ENCODE measurements at places on chromosomes 4 and X. TPM values are rescaled to one million over a fixed set of nuclear protein-coding genes. Genes with fewer than 3 reads are reported as not detected.
A peak's percentile ranks its signal among the peaks of the same experiment; 100 is the strongest.

- H3K27ac ChIP-seq, result no peak overlapping the region
- no peak overlapping the region for H3K4me3 ChIP-seq
- peaks cover 24% of the 10 kb centered on the region for H3K4me1 ChIP-seq
- no peaks in the 10 kb centered on the region for H3K36me3 ChIP-seq
- no peaks in the 10 kb centered on the region for H3K27me3 ChIP-seq
These were observed 325.7 kb downstream of the PCDH7 start for GRCh38 chr4:31045724-31046318.

The SOD3 gene
- total RNA-seq, result 23.2 TPM

- no peak for DNase-seq
- H3K4me3 ChIP-seq, result peak overlapping the region; percentile 44
These were observed 645 bp upstream of the OPHN1 start for GRCh38 chrX:68433981-68434299.

- peak; percentile 94 for DNase-seq
- no peak overlapping the region for H3K27ac ChIP-seq
- H3K36me3 ChIP-seq, result no peaks in the 10 kb centered on the region
- H3K27me3 ChIP-seq, result no peaks in the 10 kb centered on the region
- no peak overlapping the region for H3K4me3 ChIP-seq
These were observed 20.2 kb downstream of the TMEM31 start for GRCh38 chrX:103730796-103731493.

The TRPC5OS gene
- not detected for total RNA-seq

The ACE2 gene
- 1.4 TPM for total RNA-seq

The UGT8 gene
- total RNA-seq, result 0.36 TPM

The CSN1S1 gene
- not detected for total RNA-seq

DNA sequence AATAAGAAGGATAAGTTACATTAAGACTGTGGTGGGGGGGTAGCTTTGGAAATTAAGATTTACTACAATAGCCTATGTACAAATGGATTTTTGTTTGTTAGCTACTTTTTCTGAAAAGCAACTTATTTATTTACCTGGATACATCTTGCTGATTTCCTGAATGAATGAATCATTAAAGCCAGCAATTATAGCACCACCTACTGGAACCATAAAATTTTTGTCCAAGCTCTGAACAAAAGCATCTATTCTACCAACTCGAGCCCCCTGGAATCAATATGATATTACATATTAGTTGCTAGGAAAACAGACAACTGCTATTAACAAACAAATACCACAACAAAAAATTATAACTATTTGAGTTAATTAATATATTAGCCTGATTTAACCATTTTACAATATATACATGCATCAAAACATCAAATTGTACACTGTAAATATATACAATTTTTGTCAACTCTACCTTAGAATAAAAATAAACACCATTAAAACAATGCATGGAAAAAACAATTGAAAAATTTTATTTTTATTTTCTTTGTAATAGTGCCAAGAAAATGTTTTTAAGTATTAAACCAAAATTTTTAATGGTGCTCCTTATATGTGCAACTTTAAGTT lies 15.3 kb downstream of the SEPSECS start:
- peak; percentile 52 for DNase-seq
- H3K27me3 ChIP-seq, result no peaks in the 10 kb centered on the region
- H3K4me3 ChIP-seq, result no peak overlapping the region

The STK32B gene
- total RNA-seq, result not detected

DNA sequence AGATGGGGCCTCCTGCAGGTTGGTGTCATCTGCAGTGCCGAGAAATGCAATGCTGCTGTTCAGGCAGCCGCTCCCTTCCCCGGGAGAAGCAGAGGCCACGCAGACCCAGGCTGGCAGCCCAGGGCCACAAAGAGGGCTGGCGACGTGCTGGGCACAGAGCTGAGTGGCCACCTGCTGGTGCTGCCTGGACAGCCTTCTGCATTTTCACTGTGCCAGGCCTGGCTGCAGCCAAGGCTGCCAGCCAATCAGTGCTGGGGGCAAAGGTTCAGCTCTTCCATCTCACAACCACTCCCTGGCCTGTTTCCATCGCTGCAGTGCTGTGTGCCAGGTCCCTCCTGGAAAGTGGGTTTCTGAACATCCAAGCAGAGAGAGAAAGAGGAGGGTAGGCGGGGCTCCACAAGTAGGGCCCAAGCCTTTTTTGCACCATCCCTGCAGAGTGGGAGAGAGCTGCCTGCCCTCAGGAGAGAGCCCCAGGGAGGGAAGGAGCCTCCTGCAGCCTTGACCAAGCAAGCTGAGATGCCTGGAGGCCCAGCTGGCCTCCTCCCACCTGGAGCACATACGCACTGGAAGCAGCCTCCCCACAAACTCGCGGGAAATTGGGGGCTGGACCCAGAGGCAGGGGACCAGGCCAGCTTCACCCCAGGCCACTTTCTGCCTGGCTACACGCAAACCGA lies 20.1 kb downstream of the ADRA2C start:
- H3K4me3 ChIP-seq, result no peak overlapping the region
- DNase-seq, result no peak
- no peaks in the 10 kb centered on the region for H3K4me1 ChIP-seq
- no peak overlapping the region for H3K27ac ChIP-seq
- H3K27me3 ChIP-seq, result peaks cover 9% of the 10 kb centered on the region

The CSAG1 gene
- total RNA-seq, result not detected

The VCX2 gene
- not detected for total RNA-seq

The SLC7A11 gene
- total RNA-seq, result 1.3 TPM

- no peak for DNase-seq
- H3K36me3 ChIP-seq, result no peaks in the 10 kb centered on the region
- H3K4me1 ChIP-seq, result no peaks in the 10 kb centered on the region
- no peak overlapping the region for H3K27ac ChIP-seq
These were observed 55.0 kb downstream of the DIPK2B start for GRCh38 chrX:45145492-45146215.

DNA sequence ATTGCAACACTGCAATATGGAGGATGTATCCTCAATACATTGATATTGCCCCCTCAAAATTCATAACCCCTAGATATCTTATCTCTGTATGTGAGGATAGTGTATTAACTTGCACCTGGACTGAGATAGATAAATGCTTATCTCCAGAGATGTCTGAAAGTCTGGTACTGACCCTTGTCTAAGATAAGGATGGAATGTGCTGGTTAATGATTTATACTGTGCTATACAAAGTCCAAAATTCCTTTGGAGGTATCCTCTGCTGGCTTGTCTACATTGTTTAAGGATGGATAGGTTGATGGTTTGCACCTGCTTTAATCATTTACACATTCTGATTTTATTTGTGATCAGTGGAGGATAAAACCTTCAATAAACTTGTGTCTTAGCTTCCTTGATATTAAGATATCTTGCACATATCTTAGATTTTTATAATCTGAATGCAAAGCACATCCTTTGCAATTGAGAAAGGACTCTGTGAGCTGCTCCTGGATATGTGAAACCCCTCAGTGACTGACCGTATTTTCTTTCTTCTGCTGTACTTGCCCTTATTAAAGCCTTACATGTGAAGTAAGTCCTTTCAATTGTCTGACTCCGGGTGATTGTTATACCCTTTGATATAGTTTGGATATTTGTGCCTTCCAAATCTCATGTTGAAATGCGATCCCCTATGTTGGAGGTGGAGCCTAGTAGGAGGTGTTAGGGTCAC lies 430.3 kb upstream of the MAOA start:
- no peak overlapping the region for H3K4me3 ChIP-seq
- H3K4me1 ChIP-seq, result peaks cover 7% of the 10 kb centered on the region
- DNase-seq, result no peak
- H3K27me3 ChIP-seq, result no peaks in the 10 kb centered on the region

GRCh38 chr4:69717778-69718177 lies 42.6 kb downstream of the SULT1B1 start:
- no peak overlapping the region for H3K27ac ChIP-seq
- H3K4me1 ChIP-seq, result no peaks in the 10 kb centered on the region

DNA sequence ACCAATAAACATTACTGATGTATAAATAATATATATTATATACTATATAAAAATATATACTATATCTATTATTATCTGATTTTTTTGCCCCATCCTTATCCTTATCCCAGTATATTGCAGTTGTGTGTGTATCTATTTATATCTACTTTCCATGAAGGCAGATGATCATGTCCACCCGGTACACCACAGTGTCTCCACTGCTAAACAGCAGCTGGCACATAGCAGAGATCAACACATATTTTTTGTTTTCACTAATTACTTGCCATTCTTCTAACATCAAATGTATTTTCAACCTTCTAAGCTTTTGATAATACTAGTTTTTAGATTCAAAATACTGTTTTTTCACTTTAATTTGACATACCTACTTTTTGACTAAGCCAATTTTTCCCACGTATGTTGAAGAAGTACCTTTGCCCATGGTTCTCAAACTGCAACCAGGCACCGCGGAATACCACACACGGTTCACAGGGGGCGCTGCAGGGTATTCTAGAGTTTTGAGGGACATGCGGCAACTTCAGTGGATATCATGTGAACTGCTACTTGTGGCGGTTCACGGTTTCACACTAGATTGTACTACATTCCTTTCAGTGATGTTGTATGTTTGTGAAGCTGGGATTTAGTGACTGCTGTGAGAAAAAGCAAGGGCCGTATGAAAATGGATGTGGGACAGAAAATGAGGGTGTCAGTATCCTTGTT lies 182.5 kb upstream of the NPY2R start:
- H3K27me3 ChIP-seq, result peaks cover 3% of the 10 kb centered on the region
- H3K27ac ChIP-seq, result no peak overlapping the region
- H3K4me1 ChIP-seq, result no peaks in the 10 kb centered on the region
- no peak overlapping the region for H3K4me3 ChIP-seq
- DNase-seq, result peak; percentile 81

GRCh38 chr4:121139533-121140222 lies 24.4 kb downstream of the TNIP3 start:
- H3K36me3 ChIP-seq, result no peaks in the 10 kb centered on the region
- no peaks in the 10 kb centered on the region for H3K4me1 ChIP-seq
- H3K27me3 ChIP-seq, result no peaks in the 10 kb centered on the region
- no peak for DNase-seq

DNA sequence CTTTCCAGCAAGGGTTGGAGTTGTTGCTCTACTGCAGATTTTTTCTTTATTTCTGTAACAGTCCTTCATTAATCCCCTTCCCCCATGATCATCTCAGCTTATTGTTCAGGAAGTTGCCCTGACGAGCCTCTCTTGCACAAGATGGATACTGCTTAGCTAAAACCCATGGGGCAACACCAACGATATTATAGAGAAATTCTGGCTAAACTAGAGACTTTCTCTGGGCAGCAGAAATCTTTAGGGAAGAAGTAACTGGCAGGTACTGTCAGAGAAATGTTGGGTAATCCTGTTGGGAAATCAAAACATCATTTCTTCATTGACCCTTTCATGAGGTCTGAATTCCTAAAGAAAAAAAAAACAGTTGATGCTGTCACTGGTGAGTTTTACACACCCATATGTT lies 921.3 kb downstream of the NLGN4X start:
- H3K4me3 ChIP-seq, result no peak overlapping the region
- H3K27me3 ChIP-seq, result no peaks in the 10 kb centered on the region
- no peak overlapping the region for H3K27ac ChIP-seq
- no peaks in the 10 kb centered on the region for H3K4me1 ChIP-seq
- no peaks in the 10 kb centered on the region for H3K36me3 ChIP-seq
- no peak for DNase-seq

The DMRTC1 gene
- total RNA-seq, result not detected

- H3K4me1 ChIP-seq, result no peaks in the 10 kb centered on the region
- peaks cover 3% of the 10 kb centered on the region for H3K36me3 ChIP-seq
- H3K4me3 ChIP-seq, result no peak overlapping the region
These were observed 51.0 kb downstream of the GUCY1B1 start for GRCh38 chr4:155809835-155810234.

DNA sequence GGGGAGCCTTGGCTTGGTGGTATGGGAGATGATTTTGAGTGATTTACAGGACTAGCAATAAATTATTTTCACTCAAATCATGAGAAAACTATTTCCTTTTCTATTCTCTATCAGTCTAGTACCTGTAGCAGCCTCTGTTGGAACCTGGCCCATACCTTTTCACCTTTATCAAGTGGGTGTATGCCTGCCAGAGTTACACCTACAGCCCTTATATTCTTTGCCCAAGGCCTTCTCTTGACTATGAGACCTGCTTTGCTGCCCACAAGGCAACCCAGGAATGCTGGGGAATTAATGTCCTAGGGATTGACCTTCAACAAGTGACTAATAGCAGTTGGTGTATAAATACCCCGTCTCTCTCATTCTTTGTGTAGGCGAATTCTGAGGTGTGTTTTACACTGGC lies 20.0 kb upstream of the LEF1 start:
- H3K27ac ChIP-seq, result no peak overlapping the region
- DNase-seq, result no peak
- H3K4me3 ChIP-seq, result no peak overlapping the region
- peaks cover 6% of the 10 kb centered on the region for H3K4me1 ChIP-seq
- H3K27me3 ChIP-seq, result no peaks in the 10 kb centered on the region

The PITX2 gene
- 4.7 TPM for total RNA-seq

- H3K27ac ChIP-seq, result no peak overlapping the region
- no peak overlapping the region for H3K4me3 ChIP-seq
- no peaks in the 10 kb centered on the region for H3K27me3 ChIP-seq
- no peaks in the 10 kb centered on the region for H3K4me1 ChIP-seq
- H3K36me3 ChIP-seq, result no peaks in the 10 kb centered on the region
These were observed 198.1 kb upstream of the PUDP start for GRCh38 chrX:7346021-7346420.

GRCh38 chr4:159248384-159249178 lies 145.7 kb downstream of the RAPGEF2 start:
- peak; percentile 53 for DNase-seq
- H3K27me3 ChIP-seq, result no peaks in the 10 kb centered on the region
- peaks cover 22% of the 10 kb centered on the region for H3K4me1 ChIP-seq
- H3K36me3 ChIP-seq, result no peaks in the 10 kb centered on the region
- H3K27ac ChIP-seq, result peak overlapping the region; percentile 85

The FDCSP gene
- not detected for total RNA-seq

GRCh38 chr4:151690164-151690870 lies 70.5 kb downstream of the GATB start:
- H3K36me3 ChIP-seq, result no peaks in the 10 kb centered on the region
- no peak overlapping the region for H3K4me3 ChIP-seq
- no peaks in the 10 kb centered on the region for H3K27me3 ChIP-seq
- no peak for DNase-seq

GRCh38 chr4:89069481-89069880 lies 12.5 kb upstream of the FAM13A start:
- no peaks in the 10 kb centered on the region for H3K36me3 ChIP-seq
- H3K4me3 ChIP-seq, result no peak overlapping the region
- H3K4me1 ChIP-seq, result no peaks in the 10 kb centered on the region
- H3K27ac ChIP-seq, result no peak overlapping the region

- no peak overlapping the region for H3K27ac ChIP-seq
- H3K4me3 ChIP-seq, result no peak overlapping the region
- peaks cover 10% of the 10 kb centered on the region for H3K4me1 ChIP-seq
- H3K27me3 ChIP-seq, result no peaks in the 10 kb centered on the region
- no peak for DNase-seq
These were observed 186.5 kb upstream of the RPL34 start for GRCh38 chr4:108433832-108434231.

DNA sequence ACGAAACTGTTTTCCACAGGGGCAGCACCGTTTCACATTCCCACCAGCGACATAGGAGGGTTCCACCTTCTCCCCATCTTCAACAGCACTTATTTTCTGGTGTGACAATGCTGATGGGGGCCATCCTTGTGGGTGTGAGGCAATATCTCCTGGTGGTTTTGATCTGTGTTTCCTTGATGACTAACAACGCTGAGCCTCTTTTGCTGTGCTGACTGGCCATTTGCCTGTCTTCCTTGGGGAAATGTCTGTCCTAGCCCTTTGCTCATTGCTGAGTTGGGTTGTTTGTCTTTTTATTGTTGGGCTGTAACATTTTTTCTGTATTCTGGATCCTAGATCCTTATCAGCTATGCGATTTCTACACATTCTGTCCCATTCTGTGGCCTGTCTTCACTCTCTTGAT lies 33.7 kb downstream of the ATP2B3 start:
- H3K36me3 ChIP-seq, result no peaks in the 10 kb centered on the region
- no peaks in the 10 kb centered on the region for H3K4me1 ChIP-seq
- DNase-seq, result peak; percentile 29
- no peak overlapping the region for H3K4me3 ChIP-seq
- H3K27me3 ChIP-seq, result no peaks in the 10 kb centered on the region
- no peak overlapping the region for H3K27ac ChIP-seq

Data from cardiac muscle cell (in vitro differentiated cells and primary cell).